NCI-H226 (cell line): ENCODE measurements at places on chromosomes 16 and 17.
A peak's percentile ranks its signal among the peaks of the same experiment; 100 is the strongest.

- peak; percentile 96 for DNase-seq
Observed at GRCh38 chr17:879546-880442, 97.6 kb downstream of the MRM3 start.

DNA sequence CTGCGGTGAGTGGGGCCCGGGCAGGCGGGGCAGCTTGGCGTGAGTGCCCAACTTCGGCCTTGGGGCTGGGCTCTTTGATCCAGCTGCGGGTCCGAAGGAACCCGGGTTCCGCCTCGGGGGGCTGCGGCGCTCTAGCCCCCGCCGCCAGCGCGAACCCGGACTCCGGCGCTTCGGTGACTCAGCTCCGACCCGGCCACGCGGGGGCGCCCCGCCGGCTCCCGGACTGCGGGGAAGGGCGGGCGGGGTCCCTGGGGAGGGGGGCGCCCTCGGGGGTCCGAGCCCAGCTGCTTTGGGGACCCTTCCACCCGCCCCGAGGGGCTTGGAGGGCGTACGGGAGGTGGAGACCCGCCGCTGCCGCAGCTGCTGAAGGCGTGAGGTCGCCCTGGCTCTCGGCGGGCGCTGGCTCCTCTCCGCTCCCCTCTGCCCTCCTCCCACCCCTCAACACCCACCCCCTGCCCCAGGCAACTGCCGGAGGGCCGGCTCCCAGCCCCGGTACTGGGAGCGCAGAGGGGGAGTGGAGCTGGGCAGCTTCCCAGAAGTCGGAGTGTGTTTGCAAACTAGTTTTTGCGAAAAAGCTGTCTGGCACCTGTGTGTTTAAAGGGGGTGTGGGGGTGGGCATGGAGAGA lies 516 bp downstream of the CPNE2 start:
- DNase-seq = peak; percentile 22

DNA sequence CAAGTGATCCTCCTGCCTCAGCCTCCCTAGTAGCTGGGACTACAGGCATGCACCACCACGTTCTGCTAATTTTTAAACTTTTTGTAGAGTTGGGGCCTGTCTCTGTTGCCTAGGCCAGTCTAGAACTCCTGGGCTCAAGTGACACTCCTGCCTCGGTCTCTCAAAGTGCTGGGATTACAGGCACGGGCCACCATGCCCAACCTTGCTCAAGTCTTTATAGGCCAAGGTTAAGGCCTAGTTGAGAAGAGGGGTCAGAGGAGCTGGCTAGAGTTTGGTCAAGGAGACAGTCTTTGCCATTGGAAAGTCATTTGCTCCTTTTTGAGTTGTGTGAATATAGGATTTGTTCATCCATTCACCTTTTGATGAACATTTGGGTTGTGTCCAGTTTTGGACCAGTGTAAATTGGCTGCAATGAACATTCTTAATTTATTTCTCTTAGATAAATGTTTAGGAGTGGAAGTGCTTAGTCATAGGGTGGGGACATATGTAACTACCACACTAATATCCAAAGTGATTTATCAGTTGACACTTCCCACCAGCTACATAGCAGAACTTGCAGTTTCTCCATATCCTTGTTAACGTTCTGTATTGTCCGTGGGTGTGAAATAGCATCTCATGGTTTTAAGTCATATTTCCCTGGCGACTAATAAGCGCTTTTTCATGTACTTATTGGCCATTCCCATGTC lies 30.7 kb upstream of the ARHGAP17 start:
- DNase-seq = peak; percentile 67

GRCh38 chr16:4010225-4011158 lies 105.8 kb downstream of the ADCY9 start:
- DNase-seq = no peak

DNA sequence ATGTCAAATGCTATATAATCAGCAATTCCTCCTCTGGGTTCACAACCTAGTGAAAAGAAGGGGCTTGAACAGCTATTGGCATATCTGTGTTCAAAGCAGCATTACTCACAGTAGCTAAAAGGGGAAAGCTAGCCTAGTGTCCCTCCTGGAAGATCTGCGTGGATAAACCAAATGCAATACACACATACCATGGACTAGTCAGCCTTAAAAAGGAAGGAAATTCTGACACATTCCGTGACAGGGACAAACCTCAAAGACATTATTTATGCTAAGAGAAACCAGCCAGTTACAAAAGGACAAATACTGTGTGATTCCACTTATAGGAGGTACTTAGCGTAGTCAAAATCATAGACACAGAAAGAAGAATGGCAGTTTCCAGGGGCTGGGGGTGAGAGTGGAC lies 90.1 kb downstream of the XYLT1 start:
- no peak for DNase-seq

- no peak for DNase-seq
Observed at GRCh38 chr16:8595783-8596182, 5.5 kb upstream of the TMEM114 start.

- DNase-seq = no peak
Observed at GRCh38 chr17:74890554-74890953, 2.9 kb downstream of the FADS6 start.

- DNase-seq = peak; percentile 79
Observed at GRCh38 chr17:78168903-78169793, 767 bp downstream of the SYNGR2 start.

GRCh38 chr16:68005211-68005610 lies 5.9 kb upstream of the DPEP2 start:
- DNase-seq = no peak

GRCh38 chr16:3980253-3981111 lies 100.0 kb upstream of the CREBBP start:
- peak; percentile 14 for DNase-seq
